Retina (tissue), 1 donor: ENCODE measurements at places on chromosomes 2 and 18.

- DNase-seq = peak; percentile 38
These were observed 48.4 kb upstream of the TNP1 start for GRCh38 chr2:216908300-216908699.

DNA sequence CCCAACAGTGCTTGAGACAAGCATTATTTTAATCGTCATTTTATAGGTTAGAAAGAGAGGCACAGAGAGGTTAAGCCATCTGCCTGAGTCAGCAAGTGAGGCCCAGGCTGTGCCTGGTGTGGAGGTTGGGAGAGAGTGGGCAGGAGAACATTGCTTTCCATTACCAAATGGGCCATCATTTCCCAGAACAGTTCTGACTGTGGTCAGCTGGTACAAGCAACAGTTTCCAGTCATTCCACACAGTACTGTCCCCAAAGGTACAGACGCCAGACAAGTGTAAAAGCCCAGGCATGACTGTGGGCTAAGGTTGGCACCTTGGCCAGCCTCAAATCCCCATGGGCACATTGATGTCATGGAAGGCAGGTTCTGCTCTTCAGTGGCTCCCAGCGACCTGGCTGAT is 98.2 kb upstream of the LCLAT1 start:
- DNase-seq = no peak

DNA sequence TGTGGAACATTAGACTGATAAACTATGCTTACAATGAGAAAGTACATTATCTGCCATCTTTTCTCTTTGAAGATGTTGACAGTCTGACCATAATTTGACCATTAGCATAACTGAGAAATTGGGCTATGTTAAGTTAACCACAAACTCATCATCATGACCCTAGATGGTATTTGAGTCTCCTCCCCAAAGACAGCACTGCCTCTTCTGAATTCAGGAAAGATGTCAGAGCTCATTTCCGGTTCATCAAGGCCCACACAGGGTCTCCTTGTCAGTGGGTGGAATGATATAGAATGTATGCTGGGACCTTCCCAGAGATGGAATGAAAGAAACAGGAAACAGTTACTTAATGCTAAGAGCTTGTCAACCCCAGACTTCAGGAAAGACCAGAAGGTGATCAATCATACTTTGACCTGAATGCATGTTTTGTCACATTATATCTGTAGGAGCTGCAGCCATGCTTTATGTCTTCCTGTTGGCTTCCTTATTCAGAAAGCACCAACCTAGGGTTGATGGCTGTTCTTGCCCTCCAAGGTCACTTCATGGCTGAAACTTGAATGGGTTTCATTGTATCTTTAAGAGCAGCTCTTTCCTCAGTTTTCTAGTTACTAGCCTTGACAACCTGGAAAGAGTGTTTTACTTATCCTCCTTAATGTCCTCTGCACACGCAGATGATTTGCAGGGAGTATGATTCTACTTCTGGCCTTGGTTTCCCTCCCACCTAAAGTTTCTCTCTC is 99.1 kb upstream of the NEUROD1 start:
- no peak for DNase-seq

DNA sequence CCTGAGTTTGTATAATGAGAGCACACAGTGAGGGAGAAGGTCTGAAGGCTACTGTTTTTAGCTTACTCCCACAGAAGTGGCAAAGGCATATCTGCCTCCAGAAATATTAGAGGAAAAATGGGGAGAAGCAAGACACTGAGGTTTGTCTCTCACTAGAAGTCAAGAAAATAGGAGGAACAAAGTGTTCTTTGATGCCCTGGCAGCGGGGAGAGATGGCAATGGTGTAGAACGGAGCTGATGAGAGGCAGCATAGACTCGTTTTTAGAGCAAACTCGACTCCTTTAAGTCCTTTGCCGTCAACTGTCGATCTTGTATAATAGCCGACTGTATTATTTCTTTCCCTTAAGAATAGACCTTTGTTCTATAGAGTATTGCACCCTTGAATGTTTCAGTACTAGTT is 73.8 kb downstream of the ANKRD44 start:
- DNase-seq = no peak

DNA sequence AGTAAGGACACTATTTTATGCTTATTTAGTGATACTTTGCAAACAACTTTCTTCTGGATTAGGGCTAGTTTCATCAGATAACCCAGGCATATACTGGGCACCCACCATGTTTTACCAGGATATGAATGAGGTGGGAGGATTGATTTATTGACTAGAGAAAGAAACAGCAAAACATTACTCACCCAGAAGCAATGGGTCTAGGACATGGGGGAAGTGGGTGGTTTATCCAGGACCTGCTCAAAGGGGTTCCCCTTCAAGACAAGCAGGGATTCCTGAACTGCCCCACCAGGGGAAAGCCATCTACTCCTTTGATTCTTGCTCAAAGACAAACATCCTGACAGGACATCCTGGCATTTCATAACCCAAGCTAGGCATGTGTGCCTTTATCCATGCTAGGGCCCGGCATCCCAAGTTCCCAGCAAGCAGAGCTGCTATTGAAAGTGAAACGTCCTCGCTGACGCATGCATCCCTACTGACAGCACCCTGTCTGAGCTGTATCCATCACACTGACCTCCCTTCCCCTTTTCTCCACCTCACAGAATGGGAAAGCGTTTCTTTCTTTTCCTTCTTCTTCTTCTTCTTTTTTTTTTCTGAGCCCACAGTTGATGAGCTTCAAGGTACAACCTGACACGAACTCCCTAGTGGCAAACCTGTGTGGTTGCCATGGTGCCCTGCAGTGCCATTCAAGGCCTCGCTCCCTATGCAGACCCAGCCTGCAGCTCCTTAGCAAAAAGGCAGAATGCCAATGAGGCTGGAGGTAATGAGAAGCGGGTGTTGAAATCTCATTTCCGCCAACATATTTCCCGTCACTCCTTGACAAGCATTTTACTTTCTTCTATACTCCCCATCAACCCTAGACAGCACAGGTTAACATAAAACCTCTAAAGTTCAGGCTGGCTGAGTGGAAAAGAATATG is 70.5 kb downstream of the CLHC1 start:
- DNase-seq = no peak

DNA sequence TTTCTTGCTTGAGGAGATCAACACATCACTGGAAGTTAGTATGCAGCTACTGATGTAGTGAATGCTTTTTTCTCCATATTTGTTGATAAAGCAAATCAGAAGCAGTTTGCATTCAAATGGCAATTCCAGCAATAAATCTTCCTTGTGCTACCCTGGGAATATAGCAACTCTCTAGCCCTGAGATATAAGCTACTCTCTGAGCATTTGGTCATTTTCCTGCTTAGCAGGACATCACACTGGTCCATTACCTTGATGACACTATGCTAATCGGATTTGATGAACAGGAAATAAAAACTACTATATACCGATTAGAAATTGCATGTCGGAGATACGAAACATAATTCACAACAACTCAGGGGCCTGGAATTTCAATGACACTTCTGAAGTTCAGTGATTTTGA is 152.7 kb downstream of the CBLN2 start:
- no peak for DNase-seq

GRCh38 chr2:19802086-19802841 is 99.5 kb downstream of the TTC32 start:
- DNase-seq = no peak

GRCh38 chr18:34626404-34627136 is 83.5 kb upstream of the DTNA start:
- DNase-seq = no peak

DNA sequence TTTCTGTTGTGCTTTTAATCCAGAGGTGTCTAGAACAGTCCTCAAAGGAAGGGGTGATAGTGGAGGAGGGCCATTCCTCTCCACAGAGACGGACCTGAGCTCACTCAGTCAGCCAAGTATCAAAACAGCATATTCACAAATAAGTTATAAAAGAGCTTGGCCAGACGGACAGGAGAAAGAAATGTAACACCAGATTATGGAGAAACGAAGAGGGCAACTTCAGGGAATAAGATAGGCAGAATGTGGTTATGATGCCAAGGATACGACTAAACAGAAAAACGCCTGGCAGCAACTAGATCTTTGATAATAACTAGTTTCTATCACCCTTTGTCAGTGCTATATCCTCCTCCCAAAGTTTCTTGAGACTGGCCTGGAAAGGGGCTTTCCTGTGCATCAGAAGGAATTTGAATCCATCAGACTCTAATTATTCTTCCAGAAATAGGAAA is 42.5 kb downstream of the MAP4K3 start:
- no peak for DNase-seq

DNA sequence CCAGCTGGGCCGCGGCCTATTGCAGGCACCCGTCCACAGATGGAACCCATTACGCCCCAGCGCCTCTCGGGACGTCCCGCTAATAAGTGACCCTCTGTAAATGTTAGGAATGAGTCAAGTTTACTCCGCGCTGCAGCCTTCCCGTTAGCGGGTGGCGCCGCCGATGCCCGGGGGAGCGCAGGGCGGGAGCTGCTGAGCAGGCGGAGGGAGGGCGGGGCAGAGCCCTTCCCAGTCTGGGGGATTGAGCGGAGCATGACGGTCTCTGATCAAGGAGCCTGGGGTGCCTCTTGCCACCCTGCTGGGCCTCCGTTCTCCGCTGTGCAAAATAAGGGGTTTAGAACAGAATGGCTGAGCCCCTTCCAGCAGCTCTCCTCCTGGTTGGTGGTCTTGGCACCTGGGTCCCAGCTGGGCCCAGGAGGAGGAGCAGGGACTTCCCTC is 10.5 kb downstream of the CROCC2 start:
- DNase-seq = peak; percentile 73

DNA sequence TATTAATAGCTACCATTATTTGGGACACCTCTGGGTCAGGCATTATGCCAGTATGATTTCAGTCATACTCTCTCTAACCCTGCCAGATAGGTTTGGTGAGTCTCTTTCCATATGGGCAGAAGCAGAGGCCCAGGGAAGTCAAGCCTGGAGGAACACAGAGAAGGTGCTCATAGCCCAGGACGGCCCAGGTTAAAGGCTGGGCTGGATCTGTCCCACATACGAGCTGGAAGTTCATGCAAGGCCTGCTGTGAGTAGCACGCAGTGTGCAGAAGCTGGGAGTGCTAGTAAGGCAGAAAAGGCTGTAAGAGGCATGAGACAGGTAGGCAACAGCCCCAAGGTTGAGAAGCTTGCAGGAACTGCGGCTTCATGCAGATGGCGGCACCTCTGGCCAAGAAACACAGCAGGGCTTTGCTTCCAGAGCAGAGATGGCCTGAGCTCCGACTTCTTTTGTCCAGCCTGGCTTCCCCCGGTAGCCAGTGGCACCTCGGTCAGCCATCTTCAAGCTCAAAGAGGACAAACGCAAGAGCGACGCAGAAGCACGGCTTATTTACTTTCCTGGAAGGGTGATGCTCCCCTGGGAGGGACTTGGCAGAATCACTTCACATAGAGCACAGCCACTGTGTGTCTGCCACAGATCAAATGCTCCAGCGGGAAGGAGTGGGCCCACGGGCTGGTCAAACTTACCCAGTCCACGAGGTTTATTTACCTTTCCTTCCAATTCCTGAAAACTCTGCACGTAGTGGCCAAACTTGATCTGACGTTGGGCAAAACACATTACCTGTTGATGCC is 58.5 kb upstream of the MAP4K4 start:
- DNase-seq = no peak

- DNase-seq = no peak
These were observed 359.1 kb downstream of the ALK start for GRCh38 chr2:29562319-29562718.

DNA sequence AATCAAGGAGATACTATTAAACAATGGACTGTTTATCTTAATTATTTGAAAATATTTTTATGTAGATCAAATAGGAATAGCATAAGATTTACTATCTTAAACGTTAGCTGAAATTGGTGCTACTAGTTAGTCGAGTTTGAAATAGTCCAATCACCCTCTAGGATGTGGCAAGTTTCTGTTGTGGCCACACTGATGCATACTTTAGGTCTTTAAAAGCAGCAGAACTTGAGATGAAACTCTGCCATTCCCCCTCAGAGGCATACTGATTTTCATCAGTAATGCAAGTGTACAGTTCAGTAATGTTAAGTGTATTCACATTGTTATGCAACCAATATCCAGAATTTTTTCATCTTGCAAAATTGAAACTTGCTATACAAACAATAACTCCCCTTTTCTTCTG is 151.8 kb downstream of the SLC4A10 start:
- no peak for DNase-seq

DNA sequence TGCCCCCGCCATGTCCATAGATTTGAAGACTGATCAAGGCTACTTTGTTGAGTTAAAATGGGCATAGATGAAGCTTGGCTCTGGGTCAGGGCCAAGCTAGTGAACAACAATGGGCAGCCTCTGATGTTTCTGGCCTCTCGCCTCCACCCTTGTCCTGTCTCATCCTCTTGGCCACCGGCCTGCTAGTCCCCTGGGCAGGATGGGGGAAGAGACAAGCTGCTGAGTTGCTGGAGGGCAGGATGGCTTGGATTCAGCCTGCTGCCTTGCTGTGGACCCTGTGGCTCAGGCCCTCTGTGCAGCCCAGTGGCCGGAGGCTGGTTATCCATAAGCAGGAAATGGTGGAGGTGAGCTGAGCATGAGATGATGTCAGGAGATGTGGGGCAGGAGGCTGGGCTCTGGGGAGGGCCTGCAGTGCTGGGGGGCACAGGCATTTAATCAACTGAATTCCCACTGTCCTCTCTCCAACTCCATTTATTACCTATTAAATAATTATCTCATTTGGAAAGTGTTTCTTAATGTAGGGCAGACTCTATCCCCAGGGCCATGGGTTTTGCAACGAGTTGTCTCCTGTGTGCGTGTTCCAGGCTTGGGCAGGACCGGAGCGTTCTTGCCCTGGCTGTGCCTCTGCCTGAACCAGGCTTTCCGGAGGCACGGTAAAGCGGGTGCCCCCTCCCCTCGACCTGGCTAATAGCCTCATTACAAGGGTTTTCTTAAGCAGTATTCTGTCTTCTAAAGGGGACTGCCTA is 122.9 kb downstream of the GLI2 start:
- no peak for DNase-seq

DNA sequence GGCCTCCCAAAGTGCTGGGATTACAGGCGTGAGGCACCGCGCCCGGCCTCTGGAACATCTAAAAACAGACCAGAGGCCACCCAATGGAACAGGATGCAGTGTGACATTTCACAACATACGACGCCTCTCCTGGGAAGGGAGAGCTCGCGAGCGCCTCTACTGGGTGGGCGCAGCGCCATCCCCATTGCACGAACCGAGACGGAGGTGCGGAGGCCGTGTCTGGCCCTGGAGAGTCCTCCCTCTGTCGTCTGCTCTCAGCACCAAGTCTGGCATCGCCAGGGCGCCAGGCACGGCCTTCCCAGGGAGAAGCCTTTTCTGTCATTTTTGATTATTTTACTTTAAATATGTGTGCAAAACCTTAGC is 9.4 kb upstream of the GBX2 start:
- DNase-seq = peak; percentile 76
